ENCODE measurements at places on chromosomes 3 and 15. TPM values are rescaled to one million over a fixed set of nuclear protein-coding genes. Genes with fewer than 3 reads are reported as not detected.

The LSG1 gene
- 10.6 TPM for total RNA-seq

The DPPA4 gene
- total RNA-seq, result not detected

The CD86 gene
- total RNA-seq, result not detected

The PTPRG gene
- total RNA-seq, result 44.9 TPM

The CFAP44 gene
- total RNA-seq, result 0.16 TPM

The SLC9C1 gene
- not detected for total RNA-seq

The GNL3 gene
- 48.9 TPM for total RNA-seq

The SNX33 gene
- total RNA-seq, result 28.8 TPM

The STRA6 gene
- total RNA-seq, result 2.0 TPM

Measured in mesangial cell (primary cell).